Psoas muscle (tissue), 8 donors: ENCODE measurements at places on chromosomes 13 and 19. TPM values are rescaled to one million over a fixed set of nuclear protein-coding genes. Genes with fewer than 3 reads are reported as not detected.

GRCh38 chr19:51559240-51559639, 11.8 kb upstream of the ZNF175 start:
- DNase-seq = no peak

GRCh38 chr19:21396893-21397572, at the start of gene ZNF493:
ZNF493 (plus strand) TSS chr19:21397133; CDS start chr19:21397238, 105 bp downstream.
- DNase-seq = peak; percentile 93

IGFL3 gene
- polyA plus RNA-seq = not detected

- DNase-seq = no peak
Measured at GRCh38 chr13:96621634-96622183, 372.6 kb downstream of the OXGR1 start.

DNA sequence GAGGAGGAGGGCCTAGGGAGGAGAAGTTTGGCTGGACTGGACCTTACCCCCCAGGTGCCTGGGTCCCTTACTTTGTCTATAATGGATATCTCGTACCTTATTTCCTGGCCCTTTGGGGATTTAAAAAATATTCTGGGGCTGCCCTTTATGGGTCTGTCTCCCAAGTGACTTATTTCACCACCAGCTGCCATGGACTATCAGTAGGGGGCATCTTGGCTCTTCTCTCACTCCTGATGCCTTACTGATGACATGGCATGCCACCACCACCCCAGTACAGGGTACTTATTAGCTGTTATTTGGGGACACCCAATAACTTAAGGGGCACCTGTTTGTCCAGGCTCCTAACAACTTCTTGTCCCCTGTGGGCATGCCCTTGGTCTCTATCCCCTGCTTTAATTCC, 38.0 kb downstream of the NFIX start:
- no peak for DNase-seq

ZNF560 gene
- 0.04 TPM for polyA plus RNA-seq

IL17D gene
- polyA plus RNA-seq = 1.0 TPM

GRCh38 chr13:76790980-76791819, 95.0 kb downstream of the KCTD12 start:
- DNase-seq = no peak

USPL1 gene
- 11.1 TPM for polyA plus RNA-seq

- no peak for DNase-seq
Measured at GRCh38 chr13:71858647-71859046, 8.4 kb downstream of the DACH1 start.

ATXN8OS gene
- not detected for polyA plus RNA-seq

GRCh38 chr13:21979161-21979806, 308.4 kb downstream of the FGF9 start:
- no peak for DNase-seq

SIGLEC14 gene
- 0.10 TPM for polyA plus RNA-seq

- DNase-seq = no peak
Measured at GRCh38 chr19:15438124-15438496, 11.6 kb downstream of the WIZ start.

SHD gene
- polyA plus RNA-seq = 0.08 TPM

MUC16 gene
- 0.01 TPM for polyA plus RNA-seq

DNA sequence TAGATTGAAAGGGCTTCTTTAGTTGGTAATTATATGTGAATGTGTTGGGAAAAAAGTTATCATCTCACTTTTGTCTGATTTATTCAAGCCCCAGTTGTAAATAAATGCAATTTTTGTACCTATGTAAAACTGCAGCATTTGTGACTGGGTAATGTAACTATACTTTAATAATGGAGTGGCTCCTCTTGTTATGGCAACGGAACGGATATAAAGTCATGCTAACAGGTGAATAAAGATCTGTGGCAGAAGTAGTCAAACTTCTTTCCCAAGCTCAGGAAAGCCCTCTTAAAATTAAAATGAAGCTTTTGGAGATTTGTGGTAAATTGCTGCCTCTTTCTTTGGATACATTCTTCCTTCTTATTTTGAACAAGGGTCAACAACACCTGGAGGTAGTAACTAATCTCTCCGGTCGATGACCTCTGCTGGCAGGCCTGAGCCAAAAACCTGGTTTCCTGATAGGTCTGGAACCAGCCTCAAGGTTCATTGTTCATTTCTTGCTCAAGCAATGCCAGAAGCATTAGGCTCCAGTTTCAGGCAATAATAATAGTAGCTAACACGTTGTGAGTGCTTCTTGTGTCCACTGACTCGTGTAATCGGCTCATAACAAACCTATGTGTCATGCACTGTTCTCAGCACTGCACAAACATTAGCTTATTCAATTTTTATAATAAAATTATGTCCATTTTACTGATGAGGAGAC, 313.4 kb upstream of the DACH1 start:
- DNase-seq = no peak

DNA sequence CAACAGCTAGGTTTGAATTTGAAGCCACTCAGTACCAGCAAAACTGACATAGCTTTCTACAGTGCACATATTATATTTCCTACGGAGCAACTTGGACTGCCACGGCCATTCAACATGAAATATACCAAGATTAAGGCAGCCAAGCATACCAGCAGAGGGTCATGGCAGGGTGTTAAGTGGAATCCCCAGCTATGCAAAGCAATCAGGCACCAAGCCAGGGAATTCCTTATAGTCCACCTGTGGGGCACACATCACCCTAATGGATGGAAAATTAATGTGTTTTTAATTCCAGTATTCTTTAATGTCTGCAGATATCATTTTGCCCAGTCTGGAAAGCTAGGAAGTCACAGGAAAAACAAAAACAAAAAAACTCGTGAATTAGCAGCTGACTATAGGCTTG, 1190.3 kb downstream of the EFNB2 start:
- no peak for DNase-seq

PRDX2 gene
- 396 TPM for polyA plus RNA-seq

LILRA1 gene
- not detected for polyA plus RNA-seq

KL gene
- 0.52 TPM for polyA plus RNA-seq

CEACAM6 gene
- 0.03 TPM for polyA plus RNA-seq

DNA sequence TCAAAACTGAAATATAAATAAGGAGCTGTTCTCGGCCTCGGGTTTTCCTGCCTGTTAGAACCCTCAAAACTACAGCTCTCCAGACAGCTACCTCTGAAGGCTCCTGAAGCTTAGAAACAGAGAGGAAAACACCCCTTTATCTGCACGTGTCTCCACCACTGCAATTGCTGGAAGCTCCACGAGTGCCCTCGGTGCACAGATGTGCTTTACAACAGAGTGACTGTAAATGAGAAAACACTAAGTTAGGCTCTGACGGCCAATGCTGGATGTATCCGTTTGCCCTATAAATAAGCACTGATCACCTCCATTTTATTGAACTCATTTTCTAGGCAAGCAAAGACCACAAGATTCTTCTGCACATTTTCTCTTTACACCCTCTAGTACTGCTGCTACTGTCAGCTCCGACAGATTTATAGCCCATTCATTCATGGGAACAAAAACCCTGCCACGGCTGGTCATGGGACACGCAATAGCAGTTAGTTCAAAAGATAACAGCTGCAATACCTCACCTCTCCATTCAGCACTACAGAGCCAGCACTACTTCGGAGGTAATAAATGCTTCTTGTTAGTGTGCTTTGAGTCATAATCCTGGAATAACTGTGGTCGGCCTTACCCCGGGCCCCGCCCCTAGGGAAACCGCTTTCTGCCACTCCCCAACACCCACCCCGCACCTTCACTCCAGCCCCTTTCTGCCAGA, 241.1 kb upstream of the ZNF507 start:
- no peak for DNase-seq

GRCh38 chr13:113458253-113459065, 5.2 kb upstream of the ADPRHL1 start:
- peak; percentile 39 for DNase-seq

- peak; percentile 82 for DNase-seq
Measured at GRCh38 chr19:33771384-33772101, 25.1 kb upstream of the KCTD15 start.
